Smooth muscle cell of the brain vasculature (primary cell): ENCODE measurements at places on chromosomes 13 and 19.

GRCh38 chr19:3065675-3066357 is 3.5 kb upstream of the TLE5 start:
- DNase-seq = no peak

GRCh38 chr19:44303320-44303719 is 1.5 kb downstream of the ZNF235 start:
- DNase-seq = no peak

DNA sequence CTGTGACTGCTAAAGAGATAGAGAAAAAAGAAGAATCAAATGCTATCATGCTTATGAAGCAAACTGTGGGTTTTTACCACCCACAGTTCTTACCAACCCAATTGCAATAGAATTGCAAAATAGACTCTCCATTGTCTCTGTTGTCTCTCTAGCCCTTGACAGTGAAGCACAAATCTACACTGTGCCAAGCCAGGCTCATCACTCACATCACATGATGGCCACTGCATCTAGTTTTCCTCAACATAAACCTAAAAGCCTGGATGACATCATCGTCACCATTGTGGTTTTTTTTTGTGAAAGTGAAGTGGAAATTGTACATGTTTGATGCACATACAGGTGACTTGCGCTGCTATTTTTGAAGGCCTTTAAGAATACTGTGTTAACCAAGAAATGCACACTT is 56.1 kb downstream of the KL start:
- no peak for DNase-seq

DNA sequence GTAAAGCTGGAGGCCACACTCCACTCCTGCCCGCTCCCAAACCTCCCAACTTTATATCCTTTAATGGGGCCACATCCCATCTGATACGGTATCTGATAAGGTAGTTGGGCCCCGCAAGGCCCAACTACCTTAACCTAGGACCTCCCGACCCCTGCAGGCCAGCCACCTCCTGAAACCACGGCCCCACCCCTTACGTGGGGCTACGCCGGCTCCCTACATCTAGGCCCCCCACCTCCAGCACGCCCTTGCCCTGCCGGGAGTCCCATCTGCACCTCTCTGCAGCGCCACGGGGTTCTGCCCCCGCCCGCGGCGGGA is 2.2 kb downstream of the IGFLR1 start:
- no peak for DNase-seq

- DNase-seq = no peak
Observed at GRCh38 chr19:15113245-15114152, 6.3 kb downstream of the SYDE1 start.

DNA sequence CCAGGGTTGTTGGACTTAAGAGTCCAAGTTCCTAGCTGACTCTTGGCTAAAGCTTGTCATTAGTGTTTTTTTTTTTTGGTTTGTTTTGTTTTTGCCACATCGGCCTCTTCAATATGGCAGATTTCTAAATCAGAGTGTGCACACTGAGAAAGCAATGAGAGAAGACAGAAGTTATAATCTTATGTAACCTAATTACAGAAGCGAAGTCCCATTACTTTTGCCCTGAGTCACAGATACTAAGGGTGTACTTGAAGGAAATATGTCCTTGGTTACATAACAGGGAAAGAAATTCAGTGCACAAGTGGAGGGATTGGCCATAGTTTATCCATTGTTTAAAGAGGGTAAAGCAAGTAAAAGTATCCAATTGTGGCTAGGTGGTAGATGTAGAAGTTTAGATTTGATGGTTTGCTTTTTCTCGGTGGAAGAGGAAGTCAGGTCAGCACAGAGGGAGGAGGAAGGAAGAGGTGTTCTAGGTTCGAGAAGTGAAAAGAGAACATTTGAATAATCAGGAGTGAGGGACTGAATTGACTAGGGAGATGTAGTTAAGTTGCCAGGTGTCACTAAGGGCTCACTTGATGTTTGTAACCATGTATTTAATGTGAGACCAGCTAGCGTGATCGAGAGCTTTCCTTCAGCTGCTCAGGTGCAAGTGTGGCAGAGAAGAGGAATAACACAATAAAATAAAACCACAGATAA is 12.2 kb downstream of the GTF2F2 start:
- DNase-seq = no peak

DNA sequence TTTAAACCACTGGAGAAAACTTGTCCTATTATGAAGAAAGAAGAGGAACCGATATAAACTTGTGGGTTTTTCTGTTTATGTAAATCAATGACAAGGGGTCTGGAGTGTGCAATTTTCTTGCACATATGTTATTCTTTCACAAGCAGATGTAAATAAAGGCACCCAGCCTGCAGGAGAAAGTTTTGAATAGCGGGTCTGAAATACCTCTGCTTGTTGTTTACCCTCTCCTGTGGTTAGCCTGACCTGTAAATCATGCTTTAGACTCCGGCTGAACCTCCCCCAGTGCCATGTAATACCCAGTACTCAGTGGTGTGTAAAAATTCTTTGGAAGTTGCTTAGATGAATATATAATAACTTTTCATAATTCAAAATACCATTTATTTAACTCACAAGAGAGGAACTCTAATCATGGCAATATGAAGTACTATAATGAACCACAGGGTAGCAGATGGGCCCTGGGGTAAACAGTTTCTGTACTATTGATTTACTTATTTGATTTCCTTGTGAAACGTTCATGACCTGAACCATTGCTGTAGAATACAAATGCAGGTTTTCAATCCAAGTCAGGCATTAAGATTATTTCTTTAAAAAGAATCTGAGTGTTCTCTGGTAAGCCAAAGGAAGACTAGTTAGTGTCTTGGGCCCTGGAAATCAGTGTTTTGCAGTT is 245.1 kb downstream of the LMO7 start:
- DNase-seq = no peak

GRCh38 chr19:52992109-52993004 is 21.4 kb upstream of the ERVV-1 start:
- DNase-seq = no peak

GRCh38 chr19:47483800-47484690 is at the start of gene KPTN:
KPTN (minus strand) TSS chr19:47484219; CDS start chr19:47484160, 59 bp downstream.
- peak; percentile 80 for DNase-seq

DNA sequence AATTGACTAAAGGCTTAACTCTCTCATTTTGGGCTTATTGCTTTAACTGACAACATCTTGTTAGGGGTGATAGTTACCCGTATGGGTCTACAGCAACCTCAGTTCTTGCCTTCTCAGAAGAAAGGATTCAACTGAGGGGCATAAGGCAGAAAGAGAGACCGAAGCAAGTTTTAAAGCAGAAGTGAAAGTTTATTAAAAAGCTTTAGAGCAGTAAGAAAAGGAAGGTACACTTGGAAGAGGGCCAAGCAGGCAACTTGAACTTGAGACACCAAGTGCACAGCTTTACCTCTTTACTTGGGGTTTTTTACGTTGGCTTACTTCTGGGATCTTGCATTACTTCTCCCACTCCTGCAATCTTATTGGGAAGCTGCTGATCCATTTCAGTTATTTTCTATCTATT is 246.9 kb upstream of the PRR20A start:
- DNase-seq = no peak

- no peak for DNase-seq
Observed at GRCh38 chr13:31436478-31436877, 236.7 kb downstream of the B3GLCT start.

GRCh38 chr13:39038569-39039030 is 344 bp downstream of the NHLRC3 start:
- DNase-seq = no peak

GRCh38 chr13:112767506-112768471 is 78.0 kb downstream of the ATP11A start:
- DNase-seq = no peak

DNA sequence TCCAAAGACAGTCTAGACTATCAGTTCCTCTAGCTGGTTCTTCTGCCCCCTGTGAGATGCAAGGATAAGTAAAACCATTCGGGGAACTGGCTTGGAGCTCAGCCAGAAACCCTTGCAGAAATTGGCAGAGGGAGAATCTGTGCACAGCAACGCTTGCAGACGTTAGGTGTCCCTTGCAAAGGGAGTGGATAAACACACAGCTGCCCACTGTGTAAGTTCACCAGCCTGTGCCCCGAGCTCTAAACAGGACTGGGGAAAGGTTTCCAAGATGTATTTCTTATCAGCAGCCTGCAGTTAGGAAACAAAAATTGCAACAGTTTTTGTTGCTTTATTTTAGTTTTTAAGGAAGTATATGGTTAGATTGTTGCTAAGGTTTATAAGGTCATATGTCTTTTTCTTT is 19.0 kb upstream of the ADGRE1 start:
- no peak for DNase-seq

- DNase-seq = no peak
Observed at GRCh38 chr13:32354040-32354439, 38.7 kb downstream of the BRCA2 start.

DNA sequence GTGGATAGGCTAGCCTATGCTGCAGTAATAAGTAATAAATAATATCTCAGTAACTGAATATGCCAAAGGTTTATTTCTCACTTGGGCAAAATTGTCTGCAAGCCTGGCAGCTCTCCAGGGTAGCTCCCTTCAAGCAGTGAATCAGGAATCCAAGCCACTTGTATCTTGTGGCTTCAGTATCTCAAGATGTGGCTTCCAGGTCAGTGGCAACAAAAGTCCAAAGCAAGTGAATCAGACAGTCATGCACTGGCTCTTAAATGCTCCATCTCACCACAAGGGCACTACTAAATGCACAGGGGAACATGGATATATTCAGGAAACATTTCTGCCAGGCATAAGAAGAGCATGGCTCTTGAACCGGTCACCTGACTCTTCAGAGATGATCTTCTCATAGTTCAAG is 126.3 kb downstream of the KCTD12 start:
- no peak for DNase-seq

DNA sequence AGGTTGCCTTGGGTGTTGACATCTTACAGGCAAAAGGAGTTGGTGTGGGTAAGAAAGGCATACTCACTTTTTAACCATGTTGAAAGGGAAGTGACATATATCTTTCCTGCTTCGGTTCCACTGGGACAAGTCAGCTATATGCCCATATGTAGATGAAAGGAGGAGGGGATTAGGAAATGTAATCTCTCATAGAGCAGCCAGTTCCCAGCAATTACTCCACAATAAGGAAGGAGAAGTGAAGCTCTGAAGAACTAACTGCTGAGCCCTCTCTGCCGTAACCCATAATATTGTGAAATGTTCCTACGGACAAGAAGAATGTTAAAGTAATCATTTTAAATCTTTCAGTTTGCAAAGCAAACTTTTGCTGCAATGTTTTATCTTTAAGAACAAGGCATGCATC is 82.2 kb downstream of the EDNRB start:
- DNase-seq = no peak

- no peak for DNase-seq
Observed at GRCh38 chr19:18481505-18482222, 40.2 kb downstream of the ELL start.

DNA sequence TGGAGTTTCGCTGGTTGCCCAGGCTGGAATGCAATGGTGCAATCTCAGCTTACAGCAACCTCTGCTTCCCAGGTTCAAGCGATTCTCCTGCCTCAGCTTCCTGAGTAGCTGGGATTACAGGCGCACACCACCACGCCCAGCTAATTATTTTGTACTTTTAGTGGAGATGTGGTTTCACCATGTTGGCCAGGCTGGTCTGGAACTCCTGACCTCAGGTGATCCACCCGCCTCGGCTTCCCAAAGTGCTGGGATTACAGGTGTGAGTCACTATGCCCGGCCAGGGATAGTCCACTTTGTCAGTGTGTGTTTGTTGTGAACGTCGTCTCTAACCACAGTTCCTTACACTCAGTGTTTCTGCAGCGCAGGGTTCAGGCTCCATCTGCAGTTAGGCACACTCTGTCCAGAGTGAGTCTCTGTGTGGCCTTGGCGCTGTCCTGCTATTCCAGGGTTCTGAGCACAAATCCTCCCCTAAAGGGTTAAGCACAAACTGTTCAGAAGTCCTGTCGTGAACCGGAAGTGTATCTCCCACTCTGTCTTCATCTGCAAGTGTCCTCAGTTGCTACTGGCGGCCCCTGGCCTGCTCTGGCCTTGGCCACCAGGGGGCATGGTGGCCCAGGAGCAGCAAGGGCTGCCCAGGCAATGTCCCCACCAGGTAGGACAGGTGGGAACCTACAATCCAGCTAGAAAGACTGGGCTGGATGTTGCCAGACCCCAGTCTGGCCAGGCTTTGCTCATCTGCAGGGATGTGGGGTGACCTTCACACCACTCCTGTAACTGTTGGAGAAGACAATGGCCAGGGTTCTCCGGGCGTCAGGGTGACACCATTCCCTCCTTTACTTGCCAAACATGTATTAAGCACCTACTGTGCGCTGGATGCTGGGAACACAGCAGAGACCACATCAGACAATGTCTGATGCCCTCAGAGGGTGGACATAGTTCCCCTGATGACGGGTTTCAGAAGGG is 38.8 kb upstream of the GATAD2A start:
- peak; percentile 29 for DNase-seq

DNA sequence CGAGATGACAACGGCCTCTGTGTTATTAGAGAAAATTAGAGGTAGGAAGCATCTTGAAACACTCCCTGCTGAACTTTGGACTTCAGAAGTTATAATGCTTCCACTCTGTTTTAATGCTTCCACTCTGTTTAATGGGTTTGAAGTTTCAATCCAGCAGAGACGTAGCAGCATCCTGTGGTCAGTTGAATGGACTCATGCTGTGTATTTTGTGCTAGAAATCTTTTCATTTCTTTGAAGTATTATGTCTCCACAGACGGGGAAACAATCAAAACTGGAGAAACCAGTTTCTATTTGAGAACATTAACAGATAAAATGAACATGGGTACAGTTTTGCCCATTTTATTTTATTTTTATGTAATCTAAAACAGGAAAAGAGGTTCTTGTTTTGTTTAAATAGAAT is 1736.2 kb downstream of the SLITRK5 start:
- no peak for DNase-seq

DNA sequence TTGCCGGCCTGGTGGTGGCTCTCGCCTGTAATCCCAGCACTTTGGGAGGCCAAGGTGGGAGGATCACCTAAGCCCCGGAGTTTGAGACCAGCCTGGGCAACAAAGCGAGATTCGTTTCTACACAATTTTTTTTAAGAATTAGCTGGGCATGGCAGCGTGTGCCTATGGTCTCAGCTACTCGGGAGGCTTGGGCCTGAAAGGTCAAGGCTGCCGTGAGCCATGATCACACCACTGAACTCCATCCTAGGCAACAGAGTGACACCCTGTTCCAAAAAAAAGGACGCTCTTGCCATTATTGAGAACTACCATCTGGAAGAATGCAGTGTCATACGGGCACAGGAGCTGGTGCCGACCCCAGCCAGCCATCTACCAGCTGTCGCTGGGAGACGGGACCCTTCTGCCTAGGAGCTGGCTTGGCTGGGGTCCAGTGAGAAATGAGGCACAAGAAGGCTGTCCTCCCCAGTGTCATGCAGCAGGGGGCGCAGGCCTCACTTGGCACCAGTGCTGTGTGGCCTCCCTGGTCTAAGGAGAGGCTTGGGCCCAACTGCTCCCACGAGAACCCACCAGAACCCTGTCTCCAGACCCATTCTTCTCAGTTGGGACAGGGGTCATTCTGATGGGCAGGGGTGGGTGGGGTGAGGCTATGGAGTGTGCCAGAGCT is 12.2 kb upstream of the RELB start:
- DNase-seq = peak; percentile 20

- DNase-seq = no peak
Observed at GRCh38 chr13:108127406-108127805, 87.9 kb downstream of the LIG4 start.
